ENCODE measurements at places on chromosomes 2 and 18.
A peak's percentile ranks its signal among the peaks of the same experiment; 100 is the strongest.

GRCh38 chr2:11140492-11140891 lies 14.8 kb upstream of the SLC66A3 start:
- DNase-seq: no peak

- no peak for DNase-seq
These were observed 58.8 kb upstream of the ST8SIA5 start for GRCh38 chr18:46815661-46816060.

GRCh38 chr18:48854780-48855179 lies 96.0 kb downstream of the SMAD7 start:
- DNase-seq: no peak

GRCh38 chr2:19120941-19121750 lies 237.3 kb downstream of the OSR1 start:
- no peak for DNase-seq

- peak; percentile 55 for DNase-seq
These were observed 35.8 kb downstream of the ST3GAL5 start for GRCh38 chr2:85852937-85853498.

GRCh38 chr2:75087736-75088135 lies 111.6 kb downstream of the TACR1 start:
- DNase-seq: no peak

- no peak for DNase-seq
These were observed 369.9 kb downstream of the CLIP4 start for GRCh38 chr2:29485117-29485516.

DNA sequence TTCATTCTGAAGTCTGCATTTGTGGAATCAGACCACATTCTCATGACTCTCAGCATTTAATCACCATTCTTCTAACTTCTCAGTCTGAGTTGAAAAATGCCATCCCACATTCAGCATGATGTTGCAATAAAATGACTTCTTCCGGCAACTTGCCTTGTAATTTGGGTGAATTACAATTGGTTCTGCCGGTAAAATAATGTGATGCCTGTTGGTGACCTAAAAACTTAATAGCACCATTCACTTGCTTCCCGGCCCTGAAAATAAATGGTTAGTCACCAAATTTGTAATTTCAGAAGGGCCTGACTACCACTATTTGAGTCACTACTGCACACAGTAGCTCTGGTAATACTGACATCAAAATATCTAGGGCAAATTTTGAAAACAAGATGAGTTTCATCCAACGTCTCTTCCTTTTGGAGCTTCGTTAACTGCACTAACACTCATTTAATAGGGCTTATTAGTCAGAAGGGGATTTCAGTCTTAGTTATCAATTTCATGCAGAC lies 637.1 kb upstream of the CHAC2 start:
- DNase-seq: no peak

- no peak for DNase-seq
These were observed 64.5 kb upstream of the NPAS2 start for GRCh38 chr2:100755441-100755840.

DNA sequence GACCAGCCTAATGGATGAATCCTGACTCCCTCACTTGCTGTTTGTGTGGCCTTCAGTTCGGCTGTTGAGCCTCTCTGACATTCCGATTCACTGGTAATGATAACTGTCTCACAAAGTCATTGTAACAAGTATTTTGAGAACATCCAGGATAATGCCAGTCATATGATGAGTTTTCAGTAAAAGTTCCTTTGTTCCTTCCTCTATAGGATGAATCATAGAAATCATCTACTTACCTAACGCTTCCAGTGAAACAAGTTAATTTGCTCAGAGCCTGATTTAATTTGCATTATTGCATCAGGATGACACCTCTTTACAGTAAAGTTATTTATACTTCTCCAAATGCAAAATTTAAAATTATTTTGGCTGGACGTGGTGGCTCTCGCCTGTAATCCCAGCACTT lies 32.0 kb downstream of the RAB31 start:
- no peak for DNase-seq

DNA sequence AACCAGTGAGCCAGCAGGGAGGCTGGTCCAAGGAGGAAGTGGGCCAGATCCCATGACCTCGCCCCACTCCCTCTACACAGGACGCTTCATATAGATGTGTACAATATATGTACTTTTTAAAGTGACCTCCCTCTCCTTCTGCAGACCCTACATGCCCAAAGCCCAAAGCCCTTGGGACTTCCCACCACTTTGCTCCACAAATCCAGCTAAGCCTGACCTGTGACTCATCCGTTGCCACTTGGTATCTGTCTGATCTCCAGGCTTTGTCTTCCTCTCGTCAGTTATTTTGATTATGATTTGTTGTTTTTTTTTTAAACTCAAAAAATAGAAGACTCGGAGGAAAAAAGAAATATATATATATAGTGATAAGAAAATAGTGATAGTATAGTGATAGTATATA lies 470.8 kb downstream of the KCNJ3 start:
- DNase-seq: no peak

- DNase-seq: no peak
These were observed 22.5 kb upstream of the MAP3K20 start for GRCh38 chr2:173053043-173053699.

- DNase-seq: no peak
These were observed 15.0 kb upstream of the POLI start for GRCh38 chr18:54254265-54254758.

GRCh38 chr2:15832030-15832709 lies 108.2 kb upstream of the MYCN start:
- DNase-seq: no peak

DNA sequence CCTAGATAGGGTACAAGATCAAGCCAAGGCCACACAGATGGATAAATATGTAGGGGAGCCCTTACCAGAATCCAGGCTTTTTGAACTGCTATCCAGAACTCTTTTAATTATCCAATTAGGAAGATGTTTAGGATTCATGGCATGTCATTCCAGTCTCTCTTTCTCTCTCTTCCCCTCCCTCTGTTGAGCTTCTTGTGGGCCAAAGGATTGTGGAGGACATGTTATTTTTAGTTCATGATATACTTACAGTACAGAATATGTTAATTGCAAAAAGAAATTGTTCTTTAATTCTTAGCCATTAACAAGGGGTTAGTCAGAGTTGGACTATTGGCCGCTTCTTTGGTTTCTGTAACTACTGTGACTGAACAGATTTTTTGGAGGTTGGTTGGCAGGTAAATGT lies 113.0 kb downstream of the SETBP1 start:
- no peak for DNase-seq

GRCh38 chr2:105296017-105296611 lies 33.4 kb downstream of the TGFBRAP1 start:
- DNase-seq: no peak

DNA sequence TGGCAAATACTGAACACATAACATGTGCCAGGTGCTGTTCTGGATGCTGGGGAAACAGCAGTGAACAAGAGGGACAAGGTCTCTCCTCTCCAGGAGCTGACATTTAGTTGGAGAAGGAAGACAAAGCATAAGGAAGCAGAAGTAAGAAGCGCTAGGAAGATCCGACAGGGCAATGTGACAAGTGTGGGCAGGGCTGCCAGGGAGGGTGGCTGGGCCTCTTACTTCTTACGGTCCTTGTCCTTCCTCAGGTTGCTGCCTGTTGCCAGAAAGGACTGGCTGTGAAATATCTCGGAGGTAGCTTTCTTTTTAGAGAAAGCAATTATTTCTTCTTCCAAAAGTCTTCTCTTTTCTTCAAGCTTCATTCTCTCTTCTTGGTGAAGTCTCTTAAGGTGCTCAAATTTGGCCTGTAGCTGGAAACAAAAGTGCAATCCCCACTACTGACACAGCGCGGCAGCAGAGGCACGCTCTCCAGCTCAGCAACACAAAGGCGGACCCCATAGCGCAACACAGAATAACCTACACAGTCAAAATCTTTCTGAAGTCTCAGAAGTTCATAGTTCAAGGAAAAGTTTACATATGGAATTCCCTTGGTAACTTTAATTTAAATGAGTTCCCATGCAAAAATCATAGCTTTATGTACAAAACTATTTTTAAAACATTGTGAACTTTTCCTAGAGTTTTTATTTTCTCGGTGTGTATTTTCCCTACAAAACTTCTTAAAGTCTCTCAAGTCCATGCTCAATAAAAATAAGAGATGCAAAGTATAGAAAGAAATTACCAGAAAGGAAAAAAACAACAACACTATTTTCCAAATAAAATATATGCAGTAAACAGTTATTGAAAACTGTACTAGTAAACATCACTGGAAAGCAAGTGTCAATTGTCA lies 67.7 kb downstream of the SEPTIN10 start:
- peak; percentile 29 for DNase-seq

- DNase-seq: peak; percentile 62
These were observed 39.3 kb downstream of the LCT start for GRCh38 chr2:135797497-135798274.

DNA sequence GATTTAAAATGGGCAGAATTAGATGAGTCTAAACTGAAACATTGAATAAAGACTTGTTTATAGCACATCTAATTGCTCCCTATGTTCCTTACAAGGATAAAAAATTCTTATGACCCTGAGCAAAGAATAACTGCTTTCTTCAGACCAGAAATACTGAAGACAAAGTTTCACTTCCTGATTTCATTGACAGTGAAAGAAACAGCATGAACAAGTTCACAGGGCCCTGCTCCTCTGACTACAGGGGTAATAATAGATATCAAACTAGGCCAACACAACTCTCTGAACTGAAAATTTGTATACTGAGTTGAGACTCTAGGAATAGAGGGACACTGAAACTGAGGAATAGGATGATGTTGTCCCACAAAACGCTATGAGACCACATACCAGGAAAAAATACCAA lies 1383.3 kb upstream of the CDH2 start:
- DNase-seq: no peak

DNA sequence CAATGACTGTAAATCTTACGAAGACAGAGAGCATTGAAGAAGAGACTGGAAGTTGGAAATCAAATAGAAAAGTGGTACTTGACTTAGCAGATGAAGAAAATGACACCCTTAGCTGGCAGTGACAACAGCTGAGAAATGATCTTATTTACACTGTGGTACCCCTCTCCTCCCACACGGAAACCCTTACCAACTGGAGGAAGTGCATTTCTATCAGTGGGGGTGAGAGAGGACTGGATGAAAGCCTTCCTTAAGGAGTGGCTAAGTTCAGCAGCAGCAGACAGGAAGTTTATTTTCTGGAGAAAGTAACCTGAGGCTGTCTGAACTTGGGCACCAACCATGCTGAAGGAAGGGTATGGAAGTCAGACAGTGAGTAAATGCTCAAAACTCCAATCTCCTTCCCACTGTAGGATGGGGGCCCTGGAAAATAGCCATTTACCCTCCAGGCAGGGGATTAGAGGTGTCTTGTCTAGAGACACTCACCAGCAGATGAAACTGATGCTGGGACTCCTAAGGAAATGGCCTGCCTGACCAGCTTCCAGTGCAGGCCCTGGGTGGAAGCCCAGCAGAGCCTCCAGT lies 160.2 kb upstream of the NCK2 start:
- no peak for DNase-seq
